ENCODE measurements at places on chromosomes 1 and 21.
A peak's percentile ranks its signal among the peaks of the same experiment; 100 is the strongest.

- no peak for DNase-seq
These were observed 33.4 kb downstream of the SLC19A1 start for GRCh38 chr21:45508607-45509565.

DNA sequence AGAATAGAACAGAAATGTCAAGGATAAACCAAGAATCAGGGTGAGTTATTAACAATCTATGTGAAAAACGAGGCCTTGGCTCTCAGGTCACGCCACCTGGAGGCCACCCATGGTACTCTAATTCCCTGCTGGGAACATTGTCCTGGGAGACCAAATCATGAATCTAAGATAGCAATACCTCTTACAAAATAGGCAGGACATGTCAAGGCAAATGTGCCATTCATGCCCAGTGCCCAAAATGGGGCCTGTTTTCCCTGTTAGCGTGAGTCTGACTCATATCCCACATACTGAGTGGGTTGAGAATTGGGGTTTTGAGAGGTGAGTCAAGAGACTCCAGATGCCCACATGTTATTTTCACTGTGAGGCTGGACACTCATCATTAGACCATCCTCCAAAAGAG lies 380.8 kb downstream of the HHIPL2 start:
- DNase-seq: no peak

DNA sequence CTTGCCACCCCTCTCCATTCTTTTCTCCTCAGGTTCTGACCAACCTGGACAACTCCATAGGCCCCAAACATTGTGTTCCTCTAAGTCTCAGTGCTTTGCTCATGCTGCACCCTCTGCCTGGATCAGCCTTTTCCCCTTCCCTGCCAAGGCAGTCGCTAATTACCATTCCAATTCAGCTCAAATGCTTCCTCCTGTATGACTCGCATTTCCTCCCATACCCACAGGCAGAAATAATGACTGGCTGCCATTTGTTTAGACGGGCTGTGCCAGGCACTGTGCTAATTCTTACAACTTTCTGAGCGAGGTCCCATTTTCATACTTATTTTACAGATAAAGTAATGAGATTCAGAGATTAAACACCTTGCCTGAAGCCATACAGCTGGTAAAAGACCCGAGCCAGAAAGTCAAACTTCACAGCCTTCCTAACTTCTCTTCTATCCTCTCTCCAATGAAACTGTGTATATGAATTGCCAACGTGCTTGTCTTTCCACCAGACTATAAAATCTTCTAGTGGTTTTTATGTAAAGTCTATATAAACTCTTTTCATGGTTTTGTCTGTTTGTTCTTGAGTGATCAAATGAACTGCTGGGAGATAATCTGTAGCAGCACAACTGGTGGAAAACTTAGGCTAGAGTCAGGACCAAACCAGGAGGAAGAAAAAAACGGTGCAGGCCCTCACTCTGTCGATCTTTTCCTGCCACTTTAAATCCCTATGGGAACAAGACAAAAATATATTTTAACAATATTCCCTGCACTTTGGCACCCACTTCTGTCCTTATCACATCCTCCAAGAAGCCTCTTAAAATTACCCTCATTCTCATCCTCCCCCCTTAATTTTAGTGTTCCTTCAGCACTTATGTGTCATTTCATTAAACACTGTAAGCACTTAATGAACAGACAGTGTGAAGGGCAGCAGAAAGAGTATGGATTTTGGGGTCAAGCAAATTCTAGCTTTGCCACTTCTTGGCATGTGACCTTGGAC lies 33.7 kb downstream of the RAB3B start:
- DNase-seq: no peak

DNA sequence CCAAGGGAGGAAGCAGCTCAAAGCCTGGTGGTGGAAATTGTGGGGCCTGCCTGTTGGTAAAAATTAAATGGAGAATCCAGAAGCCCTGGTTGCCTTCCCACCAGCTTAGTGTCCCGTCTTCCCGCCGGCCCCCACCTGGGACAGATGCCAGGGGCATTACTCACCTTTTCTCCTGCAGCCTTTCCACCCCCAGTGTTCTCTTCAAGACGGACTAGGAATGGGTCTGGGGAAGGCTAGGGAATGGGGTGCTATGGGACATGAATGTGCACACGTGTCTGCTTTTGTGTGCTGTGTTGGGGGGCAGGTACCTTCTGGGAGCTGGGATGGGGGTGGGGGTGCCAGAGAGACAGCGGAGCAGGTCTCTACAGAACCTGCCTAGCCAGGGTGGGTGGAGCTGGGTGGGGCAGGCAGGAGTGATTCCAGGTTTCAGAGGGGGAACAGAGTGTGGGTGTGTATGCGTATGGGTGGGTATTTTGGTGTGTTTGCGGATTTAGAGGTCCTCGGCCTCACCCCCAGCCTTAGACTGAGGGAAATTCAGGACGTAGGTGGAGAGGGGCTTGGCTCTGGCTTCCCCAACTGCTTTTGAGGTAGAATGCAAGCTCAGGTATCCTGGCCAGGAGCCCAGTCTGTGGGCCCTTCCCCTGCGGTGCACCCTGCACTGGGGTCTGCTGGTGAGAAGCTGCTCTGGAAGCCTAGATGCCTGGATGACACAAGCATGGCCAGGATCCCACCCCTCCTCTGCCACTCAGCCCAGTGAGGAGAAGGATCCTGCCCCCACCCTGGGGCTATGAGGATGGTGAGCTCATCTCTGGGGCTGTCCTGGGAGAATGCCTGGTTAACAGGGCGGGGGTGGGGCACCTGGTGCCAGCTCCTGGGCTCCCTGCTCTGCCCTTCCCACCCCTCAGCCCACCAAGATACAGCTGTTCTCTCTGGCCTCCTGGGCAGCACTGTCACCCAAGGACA lies 7.8 kb downstream of the VANGL2 start:
- peak; percentile 50 for DNase-seq

GRCh38 chr1:94324178-94324544 lies 86.8 kb upstream of the ARHGAP29 start:
- DNase-seq: no peak

- no peak for DNase-seq
These were observed 94.6 kb downstream of the ATP6V1G3 start for GRCh38 chr1:198445872-198446271.

DNA sequence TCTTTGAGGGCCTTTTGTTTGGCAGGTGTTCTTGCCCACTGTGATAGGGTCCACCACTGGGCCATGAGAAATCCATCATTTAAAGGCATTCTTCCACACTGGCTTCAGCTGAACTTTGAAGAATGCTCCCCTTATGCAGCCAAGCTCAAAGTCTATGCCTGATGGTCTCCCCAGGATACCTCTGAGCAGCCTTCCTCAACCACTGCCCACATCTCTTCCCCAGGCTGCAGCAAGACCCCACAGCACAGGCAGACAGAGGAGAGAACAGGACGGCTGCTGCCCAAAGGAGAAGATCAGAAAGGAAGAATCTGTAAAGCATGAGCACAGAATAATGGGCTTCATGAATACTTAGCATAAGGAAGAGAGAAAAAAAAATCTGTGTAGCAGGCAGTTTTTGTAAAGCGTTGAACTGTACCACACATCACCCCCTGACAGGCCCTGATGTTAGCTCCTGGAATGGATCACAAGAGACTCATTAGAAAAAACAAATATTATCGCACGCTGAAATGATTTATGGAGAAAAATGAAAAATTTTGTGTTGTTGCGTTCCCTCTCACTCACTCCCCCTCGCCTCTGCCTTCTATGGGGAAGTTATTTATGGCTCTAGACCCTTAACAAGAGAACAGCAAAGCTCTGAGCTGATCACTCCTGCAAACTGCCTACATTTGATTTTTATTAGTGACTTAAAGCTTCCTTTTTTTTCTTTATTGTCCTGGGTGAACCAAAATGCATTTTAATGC lies 134.1 kb downstream of the TMEM53 start:
- no peak for DNase-seq

DNA sequence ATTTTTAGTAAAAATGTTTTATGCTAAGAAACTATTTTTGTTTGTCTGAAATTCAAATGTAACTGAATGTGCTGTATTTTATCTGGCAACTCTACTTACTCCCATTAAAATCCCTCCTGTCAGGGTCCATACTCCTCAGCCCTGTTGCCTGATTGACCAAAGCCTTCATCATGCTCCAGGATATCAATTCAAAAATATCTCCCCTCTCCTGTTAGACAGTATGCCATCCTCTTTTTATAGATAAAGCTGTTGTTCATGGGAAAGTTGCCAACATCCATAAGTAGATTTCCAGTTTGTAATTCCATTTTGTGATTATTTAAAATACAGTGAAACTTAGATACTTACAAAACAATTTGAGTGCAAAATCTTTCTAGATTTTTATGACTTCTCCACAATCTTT lies 65.7 kb downstream of the DTL start:
- DNase-seq: no peak

- peak; percentile 58 for DNase-seq
These were observed 11.6 kb upstream of the GPR61 start for GRCh38 chr1:109527846-109528695.

DNA sequence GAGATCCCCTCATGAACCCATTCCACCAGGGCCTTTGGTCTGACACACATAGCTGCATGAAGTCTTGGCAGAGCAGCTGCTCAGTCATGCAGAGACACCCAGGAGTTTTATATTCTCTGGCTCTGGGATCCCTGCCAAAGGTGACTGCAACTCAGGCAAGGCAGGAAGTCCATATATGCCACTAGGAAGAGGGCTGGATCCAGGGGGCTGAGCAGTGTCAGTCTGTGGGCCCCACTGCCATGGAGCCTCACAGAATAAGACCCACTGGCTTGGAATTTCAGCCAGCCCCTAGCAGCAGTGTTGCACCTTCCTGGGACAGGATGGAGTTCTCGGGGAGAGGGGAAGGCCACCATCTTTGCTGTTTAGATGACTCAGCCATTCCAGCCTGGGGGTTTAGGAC lies 199.7 kb downstream of the TBX15 start:
- peak; percentile 83 for DNase-seq

DNA sequence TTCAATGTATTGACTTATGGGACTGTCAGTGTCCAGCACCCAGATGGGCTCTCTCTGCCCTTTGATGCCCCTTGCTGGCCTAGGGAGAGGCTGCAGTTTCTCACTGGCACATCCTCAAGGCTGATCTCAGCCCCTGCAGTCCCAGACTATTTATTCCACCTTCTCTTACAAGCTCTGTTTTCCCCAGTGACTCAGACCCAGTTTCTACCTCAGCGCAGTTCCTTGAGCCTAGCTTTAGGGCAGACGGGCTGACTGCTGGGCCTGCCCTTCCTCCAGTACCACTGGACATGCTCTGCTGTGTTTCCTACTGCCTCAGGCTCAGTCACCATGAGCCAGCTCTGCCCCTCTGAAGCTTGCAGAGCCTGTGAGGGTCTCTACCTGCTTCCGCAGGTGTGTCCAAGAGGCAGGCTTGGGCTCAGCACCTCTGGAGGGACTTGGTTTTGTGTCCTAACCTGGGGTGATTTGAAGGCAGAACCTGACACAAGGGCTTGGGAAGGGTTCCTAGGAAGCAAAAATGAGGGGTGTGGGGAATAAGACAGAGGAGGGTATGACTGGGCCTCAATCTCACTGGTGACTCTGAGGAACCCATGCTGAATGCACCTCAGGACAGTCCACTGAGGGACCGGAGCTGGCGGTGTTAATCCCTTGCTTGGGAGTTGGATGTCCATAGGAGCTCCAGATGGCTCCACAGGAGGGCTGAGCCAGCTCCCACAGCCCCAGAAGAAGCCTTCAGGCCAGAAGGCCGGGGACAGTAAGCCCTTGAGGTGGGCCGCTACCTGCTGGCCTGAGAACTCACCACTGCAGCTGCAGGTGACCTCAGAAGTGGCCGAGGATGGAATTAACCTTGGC lies 689.9 kb downstream of the MATN1 start:
- no peak for DNase-seq

- DNase-seq: no peak
These were observed 12.5 kb upstream of the ZC3H12A start for GRCh38 chr1:37461698-37462436.

DNA sequence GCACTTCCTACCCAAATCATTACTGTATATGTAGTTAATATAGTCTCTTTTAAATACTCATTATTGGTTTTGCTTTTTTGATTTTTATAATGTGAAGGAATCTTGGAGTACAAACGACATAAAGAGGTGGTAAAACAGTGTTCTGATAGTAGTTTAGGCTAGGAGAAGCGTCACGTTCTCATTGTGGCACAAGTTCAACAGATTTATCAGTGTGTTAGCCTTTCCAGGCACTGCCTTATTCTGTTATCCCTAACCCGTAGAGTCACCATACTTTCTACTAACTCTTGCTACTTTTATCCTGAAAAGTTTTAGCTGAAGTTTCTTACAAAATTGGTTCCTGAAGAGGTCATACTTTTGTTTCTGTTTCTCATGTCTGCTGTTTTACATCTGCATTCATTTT lies 174.6 kb upstream of the CACYBP start:
- no peak for DNase-seq

- DNase-seq: no peak
These were observed 35.4 kb upstream of the ARF1 start for GRCh38 chr1:228047183-228047466.
